ENCODE measurements at places on chromosomes 3 and 15. TPM values are rescaled to one million over a fixed set of nuclear protein-coding genes. Genes with fewer than 3 reads are reported as not detected.

DNA sequence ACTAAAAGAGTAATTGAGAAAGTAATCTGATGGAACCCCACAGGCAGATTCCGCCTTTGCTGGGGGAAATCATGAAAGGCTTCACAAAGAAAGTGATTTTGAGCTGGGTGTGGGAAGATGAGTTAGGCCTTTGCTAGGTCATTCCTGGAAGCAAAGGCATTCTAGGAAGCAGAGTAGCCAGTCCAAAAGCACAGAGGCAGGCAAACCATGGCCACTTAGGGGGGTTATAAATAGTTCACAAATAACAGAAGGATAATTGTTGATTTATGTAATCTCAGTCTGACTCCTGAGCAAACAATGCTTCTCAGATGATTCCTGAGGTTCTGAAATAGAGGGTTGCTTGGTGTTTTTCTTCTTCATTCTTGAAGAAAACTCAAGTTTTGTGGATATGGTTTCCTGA lies 576.3 kb downstream of the NTRK3 start:
- no peaks in the 10 kb centered on the region for H3K4me1 ChIP-seq
- peaks cover 23% of the 10 kb centered on the region for H3K36me3 ChIP-seq
- no peak overlapping the region for H3K4me3 ChIP-seq
- no peaks in the 10 kb centered on the region for H3K27me3 ChIP-seq

- H3K36me3 ChIP-seq: peaks cover 4% of the 10 kb centered on the region
- peak overlapping the region; percentile 67 for H3K27ac ChIP-seq
Measured at GRCh38 chr3:141336672-141337522, 31.4 kb upstream of the ZBTB38 start.

GRCh38 chr3:99356696-99357095 lies 281.7 kb upstream of the COL8A1 start:
- no peaks in the 10 kb centered on the region for H3K27me3 ChIP-seq
- no peaks in the 10 kb centered on the region for H3K36me3 ChIP-seq
- no peaks in the 10 kb centered on the region for H3K4me1 ChIP-seq
- H3K4me3 ChIP-seq: no peak overlapping the region
- DNase-seq: no peak

Gene FBN1
- total RNA-seq: 12.6 TPM

DNA sequence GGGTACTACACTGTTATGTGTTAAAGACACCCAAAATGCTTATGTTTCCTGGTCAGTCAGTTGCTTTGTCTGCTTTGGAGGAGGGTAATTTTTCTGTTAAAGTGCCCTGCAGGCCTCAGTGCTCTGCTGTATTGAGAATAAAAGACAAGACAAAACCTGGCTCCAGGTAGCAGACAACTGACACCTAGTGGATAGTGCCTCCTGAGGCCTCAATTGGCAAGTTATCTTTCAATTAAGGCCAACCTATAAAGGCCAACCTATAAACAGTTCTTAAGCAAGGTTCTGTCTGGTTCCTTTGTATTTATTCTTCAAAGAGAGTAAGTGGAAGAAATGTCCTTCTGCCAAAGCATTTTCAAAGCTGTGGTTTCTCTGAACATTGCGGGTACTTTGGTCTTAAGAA lies 773.8 kb downstream of the MECOM start:
- no peak overlapping the region for H3K4me3 ChIP-seq
- H3K4me1 ChIP-seq: no peaks in the 10 kb centered on the region
- no peak for DNase-seq

- no peaks in the 10 kb centered on the region for H3K4me1 ChIP-seq
- H3K27me3 ChIP-seq: peaks cover 1% of the 10 kb centered on the region
- H3K4me3 ChIP-seq: no peak overlapping the region
Measured at GRCh38 chr15:81235276-81236123, 38.8 kb downstream of the IL16 start.

Gene RBP2
- total RNA-seq: not detected

DNA sequence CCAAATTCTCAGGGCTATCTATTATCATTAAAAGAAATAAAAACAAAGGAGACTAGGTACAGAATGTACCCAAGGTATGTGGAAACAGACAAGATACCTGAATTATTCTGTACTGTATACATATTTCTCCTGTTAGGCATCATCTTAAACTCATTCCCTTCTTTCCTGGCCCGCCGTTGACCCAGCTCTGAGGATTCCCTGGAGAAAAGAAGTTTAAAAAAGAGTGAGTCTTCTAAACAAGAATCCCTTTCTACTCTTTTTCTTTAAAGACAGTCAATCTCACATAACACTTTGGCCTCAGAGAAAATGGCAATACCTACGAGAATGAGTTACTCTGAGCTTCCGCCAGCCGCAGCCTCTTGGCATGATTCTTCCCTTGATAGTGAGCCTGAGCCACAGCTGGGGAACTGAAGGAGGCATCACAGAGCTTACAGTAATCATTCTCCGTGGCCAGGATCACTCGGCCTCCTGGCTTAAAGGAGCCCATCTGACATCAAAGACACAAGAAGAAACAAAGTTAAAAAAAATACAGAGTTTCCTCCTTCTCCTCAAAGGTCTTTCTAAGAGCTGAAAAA lies 44.2 kb downstream of the ZMAT3 start:
- no peaks in the 10 kb centered on the region for H3K4me1 ChIP-seq
- no peak overlapping the region for H3K4me3 ChIP-seq
- H3K36me3 ChIP-seq: peaks cover 5% of the 10 kb centered on the region
- H3K27me3 ChIP-seq: no peaks in the 10 kb centered on the region
- no peak overlapping the region for H3K27ac ChIP-seq
- no peak for DNase-seq

Gene GOLGA8R
- total RNA-seq: not detected

Gene UBP1
- total RNA-seq: 69.9 TPM

Gene ANKRD34C
- not detected for total RNA-seq

DNA sequence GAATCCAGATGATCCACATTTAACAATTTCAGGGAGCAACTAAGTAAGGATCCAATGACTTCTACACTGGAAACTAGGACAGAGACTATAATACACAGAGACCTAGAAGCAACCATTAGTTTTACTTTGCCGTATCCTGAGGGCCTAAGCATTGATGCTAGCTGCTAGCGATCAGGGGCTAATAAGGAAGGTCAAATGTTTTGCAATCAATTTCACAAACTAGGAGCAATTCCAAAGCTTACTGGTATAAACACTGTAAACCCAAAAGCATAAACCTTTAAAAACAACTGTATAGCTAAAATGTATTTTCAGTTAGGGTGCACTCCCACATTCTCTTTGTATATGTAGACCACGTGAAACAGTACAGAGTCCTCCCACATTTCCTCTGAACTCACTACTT lies 31.5 kb downstream of the FBN1 start:
- H3K36me3 ChIP-seq: no peaks in the 10 kb centered on the region
- H3K27ac ChIP-seq: no peak overlapping the region
- H3K27me3 ChIP-seq: no peaks in the 10 kb centered on the region
- H3K4me1 ChIP-seq: peaks cover 4% of the 10 kb centered on the region

DNA sequence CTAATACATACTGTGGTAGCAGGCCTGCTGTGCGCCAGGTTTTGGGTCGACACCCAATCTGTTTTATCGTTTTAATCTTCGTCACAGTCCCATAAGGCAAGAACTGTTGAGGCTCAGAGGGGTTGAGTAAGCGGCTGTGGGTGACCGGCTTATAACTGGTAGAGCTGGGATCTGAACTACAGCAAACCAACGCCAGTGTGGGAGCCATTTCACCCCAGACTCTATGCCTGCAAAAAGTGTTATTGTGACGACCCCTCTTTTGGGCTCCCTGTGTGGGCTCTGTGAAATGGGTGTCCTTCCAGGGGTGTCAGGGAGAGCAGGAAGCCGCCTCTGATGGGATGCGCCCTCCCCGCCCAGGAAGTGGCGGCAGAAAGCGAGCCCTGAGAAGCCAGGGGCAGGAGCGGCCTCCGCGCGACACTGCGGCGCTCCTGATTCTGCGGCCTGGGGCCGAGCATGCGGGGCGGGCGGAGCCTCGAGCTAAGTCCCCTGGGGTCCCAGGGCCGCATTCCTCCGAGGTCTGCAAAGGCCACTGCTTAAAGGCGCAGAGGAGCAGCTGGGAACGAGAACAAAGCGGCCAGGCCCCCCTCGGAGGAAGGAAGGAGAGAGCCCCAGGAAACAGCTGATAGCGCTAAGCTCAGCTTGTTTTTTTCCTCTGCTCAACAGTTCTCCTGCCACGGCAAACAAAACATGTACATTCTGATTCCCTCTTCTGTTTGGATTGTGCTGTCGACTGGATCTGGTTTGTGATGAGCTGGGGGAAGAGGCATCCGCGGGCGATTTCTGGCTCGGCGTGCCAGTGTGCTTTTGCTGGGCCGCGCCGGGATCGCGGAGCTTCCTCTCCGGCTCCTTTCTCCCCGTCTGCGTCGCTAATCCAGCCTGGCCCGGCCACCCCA lies 33.9 kb downstream of the GRK7 start:
- peak overlapping the region; percentile 22 for H3K27ac ChIP-seq
- DNase-seq: peak; percentile 76
- peaks cover 2% of the 10 kb centered on the region for H3K27me3 ChIP-seq
- peaks cover 13% of the 10 kb centered on the region for H3K4me1 ChIP-seq
- peaks cover 5% of the 10 kb centered on the region for H3K36me3 ChIP-seq

Gene GOLGA8J
- total RNA-seq: not detected

GRCh38 chr3:11878837-11879236 lies 32.2 kb upstream of the TAMM41 start:
- H3K27ac ChIP-seq: no peak overlapping the region
- H3K4me1 ChIP-seq: no peaks in the 10 kb centered on the region
- H3K4me3 ChIP-seq: no peak overlapping the region
- H3K36me3 ChIP-seq: no peaks in the 10 kb centered on the region

Gene ECE2
- total RNA-seq: 1.6 TPM

Gene PLIN1
- total RNA-seq: not detected

DNA sequence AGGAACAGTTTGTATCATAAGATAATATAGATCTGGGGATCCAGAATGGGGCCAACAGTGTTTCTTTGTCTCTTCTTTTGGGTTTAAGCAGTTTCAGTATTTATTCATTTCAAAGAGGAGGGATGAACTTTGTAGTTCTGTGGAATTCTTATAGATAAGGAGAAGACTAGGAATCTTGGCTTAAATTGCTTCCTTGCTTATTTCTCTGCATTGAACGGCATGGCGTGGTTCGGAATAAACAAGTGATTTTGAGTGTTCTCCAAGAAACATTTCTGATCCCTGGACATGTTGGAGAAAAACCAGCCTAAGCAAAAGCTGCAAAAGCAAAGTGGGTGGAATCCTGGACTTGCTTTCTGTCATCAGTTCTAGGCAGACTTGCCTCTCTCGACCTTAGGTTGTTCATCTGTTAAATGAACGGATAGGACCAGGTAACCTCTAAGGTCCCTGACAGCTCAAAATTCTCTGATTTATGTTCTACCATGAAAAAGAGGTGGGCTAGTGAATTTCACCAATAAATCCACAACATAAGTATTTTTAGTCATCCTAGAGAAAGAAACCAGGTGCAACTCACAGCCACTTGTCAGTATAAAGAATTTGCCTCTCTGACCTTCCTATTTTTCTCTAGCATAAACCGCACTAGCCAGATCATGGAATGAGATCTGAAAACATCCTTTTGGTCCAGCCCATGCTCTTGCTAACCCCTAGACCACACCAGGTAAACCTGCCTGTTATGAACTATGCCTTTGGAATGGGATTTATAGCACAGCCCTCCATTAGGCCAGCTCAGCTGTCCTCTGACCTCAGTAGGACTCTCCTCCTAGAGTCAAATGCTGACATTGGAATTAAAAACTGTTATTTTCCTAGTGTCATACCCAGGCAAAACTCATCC lies 78.8 kb downstream of the CLDN11 start:
- DNase-seq: no peak
- H3K4me3 ChIP-seq: no peak overlapping the region
- H3K36me3 ChIP-seq: peaks cover 7% of the 10 kb centered on the region
- H3K27ac ChIP-seq: no peak overlapping the region
- H3K4me1 ChIP-seq: no peaks in the 10 kb centered on the region
- no peaks in the 10 kb centered on the region for H3K27me3 ChIP-seq

DNA sequence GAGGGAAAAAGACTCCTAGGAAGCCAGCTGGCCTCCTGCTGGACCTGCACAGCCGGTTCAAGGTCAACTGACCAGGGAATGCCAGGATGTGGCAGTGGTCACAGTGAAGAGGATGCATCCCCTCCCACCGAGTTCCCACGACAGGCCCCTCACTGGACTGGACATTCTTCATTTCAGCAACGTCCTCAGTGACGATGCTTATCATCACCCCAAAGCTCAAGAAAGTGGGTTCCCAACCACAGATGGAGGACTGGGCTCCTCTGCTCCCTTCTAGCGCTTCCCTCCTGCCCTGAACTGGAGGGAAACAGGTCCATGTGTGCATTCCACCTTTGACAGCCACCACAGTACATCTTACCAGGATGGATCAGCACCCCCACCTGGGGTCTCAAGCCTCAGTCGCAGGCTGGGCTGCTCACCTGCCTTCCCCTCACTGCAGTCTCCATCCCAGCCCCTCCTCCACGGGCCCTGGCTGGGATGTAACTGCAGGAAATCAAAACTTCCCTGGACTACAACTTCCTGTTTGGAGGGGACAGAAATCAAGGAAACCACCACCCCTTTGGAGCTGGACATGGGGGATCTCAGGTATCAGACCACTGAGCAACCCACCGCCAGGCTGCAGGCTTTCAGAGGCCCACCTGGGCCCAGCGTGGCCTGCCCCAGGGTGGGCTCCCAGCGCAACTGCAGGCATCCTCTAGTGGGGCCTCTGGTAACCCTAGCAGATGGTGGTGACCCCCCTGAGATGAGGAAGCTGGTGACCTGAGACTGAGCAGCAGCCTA lies 7.3 kb downstream of the CALML4 start:
- no peaks in the 10 kb centered on the region for H3K36me3 ChIP-seq
- no peak for DNase-seq
- peaks cover 15% of the 10 kb centered on the region for H3K4me1 ChIP-seq
- H3K4me3 ChIP-seq: no peak overlapping the region
- no peak overlapping the region for H3K27ac ChIP-seq

GRCh38 chr3:9736831-9737230 lies 5.3 kb downstream of the BRPF1 start:
- no peak for DNase-seq
- no peak overlapping the region for H3K27ac ChIP-seq
- H3K27me3 ChIP-seq: peaks cover 10% of the 10 kb centered on the region
- H3K4me1 ChIP-seq: peaks cover 14% of the 10 kb centered on the region

GRCh38 chr3:172177803-172178316 lies 138.5 kb downstream of the FNDC3B start:
- H3K36me3 ChIP-seq: no peaks in the 10 kb centered on the region
- no peak overlapping the region for H3K27ac ChIP-seq
- H3K4me3 ChIP-seq: no peak overlapping the region
- no peak for DNase-seq
- H3K27me3 ChIP-seq: peaks cover 5% of the 10 kb centered on the region
- peaks cover 10% of the 10 kb centered on the region for H3K4me1 ChIP-seq

Data from glutamatergic neuron (in vitro differentiated cells).